ENCODE measurements at places on chromosomes 16 and 17.

DNA sequence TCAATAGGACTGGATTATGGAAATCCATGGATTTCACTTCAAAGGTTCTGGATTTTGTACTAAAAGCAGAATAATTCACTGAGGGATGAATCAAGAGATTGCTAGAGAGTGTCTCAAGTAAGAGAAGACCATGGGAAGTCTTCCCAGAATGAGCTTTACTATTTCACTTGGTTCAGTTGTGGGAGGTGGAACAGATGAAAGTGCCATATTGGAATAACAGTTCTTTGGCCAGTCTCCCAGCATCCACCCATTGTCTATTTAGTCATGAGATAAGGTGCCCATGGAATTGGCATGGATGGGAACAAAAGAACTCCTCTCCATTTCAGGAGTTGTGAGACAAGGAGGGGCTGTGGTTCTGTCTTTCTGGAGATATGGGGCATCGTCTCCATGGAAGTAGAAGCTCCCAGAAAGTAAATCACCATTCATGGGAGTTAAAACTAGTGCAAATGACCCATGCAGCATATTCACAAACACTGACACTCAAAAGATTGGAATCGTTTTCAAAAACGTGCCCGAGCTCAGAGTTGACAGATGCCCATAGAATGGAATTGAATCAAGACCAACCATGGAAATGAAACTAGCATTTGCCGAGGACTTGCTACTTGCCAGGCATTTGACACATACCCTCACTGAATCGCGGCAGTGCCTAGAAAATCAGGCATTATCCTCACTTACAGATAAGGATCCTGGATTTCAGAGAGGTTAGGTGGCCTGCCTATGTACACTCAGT, 36.2 kb upstream of the CLEC3A start:
- no peak for DNase-seq

DNA sequence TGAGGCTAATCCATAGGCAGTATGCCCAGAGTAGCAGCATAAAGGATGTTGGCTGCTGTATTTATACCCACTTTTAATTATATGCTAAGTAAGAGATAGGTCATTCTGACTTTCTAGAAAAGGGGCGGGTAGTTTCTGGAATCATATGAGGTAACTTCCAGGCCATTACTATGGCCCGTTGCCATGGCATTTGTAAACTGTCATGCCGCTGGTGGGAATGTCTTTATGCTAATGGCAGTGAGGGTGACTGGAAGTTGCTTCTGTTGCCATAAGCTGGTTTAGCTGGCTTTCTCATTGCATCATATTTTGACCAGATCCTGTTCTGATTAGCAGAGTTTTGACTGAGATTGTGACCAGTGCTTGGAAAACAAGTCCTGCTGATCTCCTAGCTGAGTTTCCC, 929.6 kb upstream of the CDH8 start:
- no peak for DNase-seq

GRCh38 chr17:8703001-8703400, 41.6 kb downstream of the CCDC42 start:
- DNase-seq: no peak

DNA sequence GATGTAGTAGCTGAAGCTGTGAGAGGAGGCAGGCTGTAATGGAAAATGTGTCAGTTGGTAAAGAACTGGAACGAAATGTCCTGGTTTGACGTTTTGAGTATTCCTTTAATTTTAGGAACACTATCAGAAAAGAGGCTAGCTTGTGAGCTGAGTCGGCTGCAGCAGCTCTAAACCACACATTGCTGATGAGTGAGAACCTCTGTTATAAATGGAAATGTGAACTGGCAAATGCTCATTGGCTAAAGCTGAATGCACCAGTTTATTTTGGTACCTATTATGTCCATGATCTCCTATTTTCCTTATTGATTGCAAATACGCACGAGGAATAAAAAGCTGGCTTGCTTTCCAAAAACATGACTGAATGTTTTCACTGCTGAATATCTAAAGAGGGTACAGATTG, 11.0 kb upstream of the WIPI1 start:
- DNase-seq: no peak

DNA sequence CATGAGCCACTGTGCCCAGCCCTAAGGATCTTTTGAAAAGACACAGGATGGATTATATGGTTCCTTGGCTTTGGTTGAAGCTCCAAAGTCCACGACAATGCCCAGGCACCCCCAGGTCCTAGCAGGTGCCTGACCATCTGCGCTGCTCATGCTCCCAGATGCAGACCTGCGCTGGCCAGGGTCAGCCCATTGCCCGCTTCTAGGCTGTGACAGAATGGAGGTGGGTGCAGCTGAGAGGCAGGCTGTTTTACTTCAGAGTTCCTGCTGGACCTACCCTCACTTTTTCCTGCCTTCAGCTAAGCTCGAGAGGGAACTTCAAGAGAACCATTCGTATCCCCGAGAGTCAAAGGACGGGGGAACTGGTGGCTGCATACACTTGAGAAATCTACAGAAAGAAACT, 60.5 kb downstream of the AMFR start:
- DNase-seq: no peak

GRCh38 chr16:1772908-1773702, at the start of gene MRPS34:
Gene MRPS34, minus strand, starts transcription at chr16:1773134. Its CDS starts 15 bp downstream, at chr16:1773119.
- peak; percentile 66 for DNase-seq

DNA sequence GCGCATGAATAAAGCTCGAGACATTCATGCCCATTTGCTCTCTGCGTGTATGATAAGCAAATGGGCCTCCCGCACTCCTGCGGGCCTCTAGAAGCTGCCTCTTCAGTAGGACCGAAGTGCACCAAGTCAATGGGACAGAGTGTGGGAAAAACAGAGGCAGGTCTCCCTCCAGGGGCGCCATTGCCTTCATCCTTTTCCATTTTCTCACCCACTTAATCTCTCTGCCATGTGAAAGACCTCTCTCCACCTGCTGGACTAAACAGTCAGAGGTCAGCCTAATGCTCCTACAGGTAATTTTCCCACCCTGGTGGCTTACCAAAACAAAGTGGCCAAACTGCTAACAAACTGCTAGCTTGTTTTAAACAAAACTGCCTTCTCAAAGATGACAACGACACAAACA, 210.9 kb downstream of the ZFHX3 start:
- DNase-seq: no peak

DNA sequence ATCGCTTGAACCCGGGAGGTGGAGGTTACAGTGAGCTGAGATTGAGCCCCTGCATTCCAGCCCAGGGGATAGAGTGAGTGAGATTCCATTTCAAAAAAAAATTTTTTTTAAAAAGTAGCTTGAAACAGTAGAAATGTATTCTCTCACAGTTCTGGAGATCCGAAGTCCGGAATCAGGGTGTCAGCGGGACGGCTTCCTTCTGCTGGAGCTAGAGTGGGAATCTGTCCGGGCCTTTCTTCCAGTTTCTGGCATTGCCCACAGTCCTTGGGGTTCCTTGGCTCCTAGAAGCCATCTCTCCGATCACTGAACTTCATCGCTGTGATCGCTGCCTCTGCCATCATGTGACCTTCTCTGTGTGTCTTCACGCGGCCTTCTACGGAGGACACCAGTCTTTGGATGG, 181.2 kb upstream of the CIBAR2 start:
- DNase-seq: no peak

DNA sequence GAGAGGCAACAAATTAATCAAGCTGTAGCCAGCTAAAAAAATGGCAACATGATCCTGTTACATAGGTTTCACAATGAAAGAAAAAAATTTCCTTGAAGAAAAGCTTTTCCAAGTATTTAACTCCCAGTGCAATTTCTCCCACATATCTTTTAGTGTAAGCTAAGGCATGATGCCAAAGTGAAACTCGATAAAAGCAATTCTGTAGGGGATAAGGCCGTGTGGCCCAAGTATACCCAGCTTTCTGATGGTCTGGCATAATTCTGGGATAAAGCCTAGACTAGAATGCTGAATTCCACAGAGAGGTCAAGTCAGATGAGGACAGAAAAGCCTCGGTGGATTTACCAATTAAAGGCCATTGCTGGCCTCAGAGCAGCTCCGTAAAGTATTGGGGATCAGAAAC, 36.2 kb downstream of the CTCF start:
- DNase-seq: no peak

GRCh38 chr17:7147772-7148171, 31.4 kb downstream of the ASGR1 start:
- DNase-seq: no peak

- DNase-seq: no peak
Measured at GRCh38 chr17:33125552-33125950, 133.9 kb downstream of the SPACA3 start.

DNA sequence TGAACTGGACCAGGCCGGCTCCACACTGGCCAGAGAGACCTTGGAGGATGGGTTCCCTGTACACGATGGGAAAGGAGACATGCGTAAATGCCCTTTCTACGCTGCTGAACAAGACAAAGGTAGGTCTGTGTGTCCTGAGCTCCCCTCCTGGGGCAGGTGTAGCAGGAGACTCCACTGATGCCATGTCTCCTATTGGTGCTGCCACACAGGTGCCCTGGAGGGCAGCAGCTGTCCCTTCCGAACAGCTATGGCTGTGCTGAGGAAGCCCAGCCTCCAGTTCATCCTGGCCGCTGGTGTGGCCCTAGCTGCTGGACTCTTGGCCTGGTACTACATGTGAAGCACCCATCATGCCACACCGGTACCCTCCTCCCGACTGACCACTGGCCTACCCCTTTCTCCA, 29.2 kb downstream of the CDIP1 start:
- no peak for DNase-seq

DNA sequence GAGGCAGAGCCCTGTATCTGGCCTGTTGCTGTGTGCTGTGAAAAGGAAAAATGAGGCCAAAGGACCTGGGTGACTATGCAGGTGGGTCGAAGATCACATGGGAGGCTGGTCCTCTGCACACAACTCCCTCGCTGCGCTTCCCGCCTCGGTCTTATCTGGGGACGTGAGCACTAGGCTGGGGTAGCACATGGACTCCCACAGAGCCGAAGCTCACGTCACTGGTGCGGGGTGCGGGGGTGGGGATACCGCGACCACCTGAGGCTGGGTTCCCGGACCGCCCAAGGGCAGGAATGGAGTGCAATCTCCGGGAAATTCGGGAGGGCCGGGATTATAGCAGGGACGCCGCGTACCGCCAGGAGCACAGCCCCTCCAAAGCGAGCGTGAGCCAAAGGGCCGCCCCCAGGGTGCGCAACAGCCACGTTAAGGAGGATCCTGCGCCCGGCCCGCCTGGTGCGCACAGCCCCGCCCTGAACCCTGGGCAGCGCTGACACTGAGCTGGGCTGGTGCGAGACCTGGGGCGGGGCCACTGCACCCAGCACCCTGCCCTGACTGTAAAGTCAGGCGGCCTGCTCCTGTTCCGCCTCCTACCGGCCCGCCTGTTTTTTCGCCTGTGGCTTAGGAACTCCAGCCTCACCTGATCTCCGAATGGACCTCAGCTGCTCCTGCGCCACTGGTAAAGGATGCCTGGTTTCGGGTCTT, 4.8 kb downstream of the MT1A start:
- DNase-seq: no peak
